ENCODE measurements at places on chromosomes 6 and 20.

DNA sequence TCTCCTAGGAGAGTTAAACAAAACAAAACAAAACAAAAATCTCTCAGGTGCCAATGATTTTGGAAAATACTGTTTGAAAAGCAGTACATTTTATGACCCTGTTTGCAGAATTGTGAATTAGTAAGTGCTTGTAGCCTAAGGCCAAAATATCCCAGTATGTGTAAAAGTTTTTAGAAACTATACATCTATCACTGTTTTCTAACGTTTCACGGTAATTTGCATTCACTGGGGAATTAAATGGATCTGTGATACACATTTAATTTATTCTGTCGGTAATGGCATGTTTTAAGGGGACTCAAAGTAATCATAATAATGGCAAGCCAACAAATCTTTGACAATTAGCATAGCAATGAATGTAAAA lies 95.6 kb upstream of the FAM184A start:
- DNase-seq, result no peak

GRCh38 chr6:34490390-34491090 lies 24.7 kb downstream of the PACSIN1 start:
- DNase-seq, result no peak

DNA sequence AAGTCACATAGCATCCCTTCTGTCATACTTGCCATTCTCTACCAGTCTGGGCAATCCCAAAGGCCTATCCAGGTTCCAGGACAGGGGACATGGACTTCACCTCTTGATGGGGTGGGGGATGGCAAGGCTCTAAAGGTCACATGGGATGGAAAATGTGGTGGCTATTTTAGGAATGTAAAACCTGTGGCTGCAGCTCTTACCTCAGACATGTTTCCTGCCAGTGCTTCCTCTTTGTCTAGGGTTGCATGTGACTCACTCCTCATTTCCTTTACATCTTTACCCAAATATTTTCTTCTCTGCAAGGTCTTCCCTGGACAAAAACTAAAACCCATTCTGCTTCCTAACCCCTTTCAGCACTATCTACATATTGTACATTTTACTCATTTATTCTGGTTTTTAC lies 135.7 kb downstream of the BTBD3 start:
- no peak for DNase-seq

- DNase-seq, result no peak
These were observed 588.0 kb upstream of the CDH4 start for GRCh38 chr20:60664106-60664505.

DNA sequence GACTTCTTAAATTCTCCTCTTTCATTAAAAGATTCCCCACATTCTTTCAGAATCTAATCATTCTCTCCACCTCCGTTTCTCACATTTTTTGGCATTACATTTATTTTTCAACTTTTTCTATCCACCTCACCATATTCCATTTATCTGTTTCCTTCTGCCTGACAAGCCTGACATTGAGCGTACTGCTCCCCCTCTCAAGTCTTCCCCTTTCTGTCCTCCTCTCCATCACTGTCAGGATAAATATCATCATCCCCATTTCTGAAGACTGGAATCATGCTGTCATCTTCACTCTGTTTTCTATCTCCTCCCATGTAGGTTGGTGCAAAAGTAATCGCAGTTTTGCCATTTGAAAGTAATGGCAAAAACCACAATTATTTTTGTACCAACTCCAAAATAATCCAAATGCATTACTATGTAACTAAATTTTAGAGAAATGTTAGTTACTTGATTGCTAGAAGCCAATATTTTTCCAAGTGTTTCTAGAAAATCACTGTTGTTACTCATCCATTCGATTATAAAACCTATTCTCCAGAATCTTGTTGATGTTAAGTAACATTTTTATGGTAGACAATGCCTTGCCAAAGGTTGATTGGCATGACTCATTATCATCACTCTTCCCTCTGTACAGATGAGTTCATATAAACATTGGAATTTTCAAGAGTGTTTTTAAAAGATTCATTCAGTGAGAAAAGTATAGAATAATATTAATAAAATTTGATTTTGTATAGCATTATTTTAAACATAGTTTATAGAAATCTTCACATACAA lies 292.3 kb upstream of the RNF217 start:
- no peak for DNase-seq

GRCh38 chr6:93418408-93419303 lies 703 bp downstream of the EPHA7 start:
- DNase-seq, result no peak

DNA sequence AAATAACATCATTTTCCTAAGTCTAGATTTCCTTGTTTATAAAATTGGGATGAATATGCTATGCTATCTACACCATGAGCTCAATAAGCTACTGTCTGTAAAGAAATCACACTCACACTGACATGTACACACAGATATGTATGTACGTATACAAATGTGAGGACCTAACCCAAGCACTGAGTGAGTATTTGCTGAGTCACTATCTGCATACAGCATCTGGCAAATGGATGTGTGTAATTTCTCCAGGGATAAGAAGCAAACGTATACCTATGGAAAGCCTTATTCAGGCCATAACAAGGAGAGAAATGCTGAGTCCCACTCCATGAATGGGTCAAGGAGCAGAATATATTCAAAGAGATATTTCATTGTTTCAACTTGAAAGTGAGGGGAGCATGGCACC lies 153.9 kb downstream of the LPA start:
- no peak for DNase-seq

DNA sequence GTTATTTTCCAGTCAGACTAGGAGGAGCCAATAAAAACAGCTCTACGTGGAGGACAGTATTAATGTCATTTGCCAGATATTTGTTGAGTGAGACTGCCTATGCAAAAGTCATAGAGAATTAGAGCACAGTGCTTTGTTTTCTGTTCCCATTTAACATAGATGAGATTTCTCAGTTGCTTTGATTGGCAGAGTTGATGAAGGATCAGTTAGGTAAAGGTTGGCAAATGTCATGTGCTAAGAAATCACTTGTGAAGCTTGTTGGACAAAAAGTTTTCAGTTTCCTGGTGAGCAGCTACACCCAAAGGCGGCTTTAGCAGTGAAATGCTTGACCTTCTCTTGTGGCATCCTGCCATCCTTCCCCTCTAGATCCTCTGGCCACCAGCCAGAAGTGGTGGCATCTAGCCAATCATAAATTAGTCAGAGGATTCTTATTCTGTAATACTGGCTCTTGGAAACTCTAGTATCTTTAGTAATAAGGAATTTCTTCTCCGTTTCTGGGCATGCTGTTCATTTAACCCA lies 37.0 kb downstream of the BCKDHB start:
- DNase-seq, result no peak

Measured in activated T-cell treated with anti-CD3 and anti-CD28 coated beads for 1 hour (primary cell).